Stimulated activated CD4-positive, alpha-beta T cell treated with anti-CD3 and anti-CD28 coated beads, Interleukin-4, amount 100 ng/mL, for 1 hour (primary cell): ENCODE measurements at places on chromosomes 2 and 18.

- no peak for DNase-seq
Observed at GRCh38 chr2:26471766-26472706, 5.9 kb downstream of the OTOF start.

GRCh38 chr2:142723236-142723635 is 154.2 kb upstream of the KYNU start:
- DNase-seq = no peak

GRCh38 chr2:108634011-108634410 is 85.3 kb upstream of the RANBP2 start:
- DNase-seq = no peak

- no peak for DNase-seq
Observed at GRCh38 chr18:58692422-58693185, 21.3 kb downstream of the MALT1 start.

DNA sequence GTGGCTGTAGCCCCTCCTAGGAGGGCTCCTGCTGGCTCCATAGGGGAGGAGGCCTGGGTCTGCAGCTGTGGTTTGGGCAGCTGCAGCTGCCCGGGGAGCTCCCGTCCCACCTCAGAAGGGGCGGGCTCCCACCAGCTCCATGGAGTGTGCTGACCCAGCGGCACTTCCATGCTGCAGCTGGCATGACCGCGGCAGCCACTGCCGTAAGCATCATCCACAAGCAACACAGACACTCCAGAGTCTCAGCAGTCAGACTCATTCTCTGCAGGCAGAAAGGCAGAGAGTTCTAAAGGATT is 660.1 kb upstream of the RAB6C start:
- DNase-seq = no peak

DNA sequence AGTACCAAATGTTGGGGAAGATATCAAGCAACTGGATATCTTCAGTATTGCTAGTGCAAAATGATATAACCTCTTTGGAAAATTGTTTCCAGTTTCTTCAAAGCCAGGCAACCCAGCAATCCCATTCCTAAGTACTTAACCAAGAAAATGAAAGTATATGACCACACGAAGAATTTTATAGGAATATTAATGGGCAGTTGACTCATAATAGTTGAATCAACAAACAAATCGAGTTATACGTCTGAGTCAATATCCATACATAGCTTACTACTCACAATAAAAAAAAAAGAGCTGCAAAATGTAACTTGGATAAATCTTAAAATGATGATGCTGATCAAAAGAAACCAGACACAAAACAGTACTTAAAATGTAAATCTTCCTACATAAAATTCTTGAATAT is 810.4 kb downstream of the METTL4 start:
- no peak for DNase-seq

DNA sequence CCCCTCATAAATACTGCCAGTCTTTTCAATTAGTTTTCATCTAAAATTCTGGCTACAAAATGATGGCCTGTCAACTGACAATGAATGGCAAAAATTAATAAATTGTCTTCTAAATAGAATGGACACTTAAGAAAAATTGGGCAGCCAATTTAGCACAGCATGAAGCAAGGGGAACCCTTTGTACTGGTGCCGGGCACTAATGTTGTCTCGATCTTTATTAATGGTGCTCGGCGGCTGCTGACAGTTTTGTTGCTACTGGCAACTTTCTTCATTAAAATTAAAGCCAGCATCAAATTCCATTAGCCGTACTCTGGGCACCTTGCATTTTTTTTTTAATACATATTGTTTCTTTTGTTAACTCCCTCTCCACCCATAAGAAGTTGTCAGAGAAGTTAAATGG is 309.3 kb downstream of the GBX2 start:
- no peak for DNase-seq

GRCh38 chr2:158174495-158174894 is 72.8 kb downstream of the UPP2 start:
- DNase-seq = no peak

GRCh38 chr2:222774941-222775340 is 85.9 kb upstream of the ACSL3 start:
- DNase-seq = no peak

GRCh38 chr2:148021059-148021861 is at the start of gene MBD5:
MBD5 (plus strand) TSS chr2:148021091.
- peak; percentile 56 for DNase-seq

DNA sequence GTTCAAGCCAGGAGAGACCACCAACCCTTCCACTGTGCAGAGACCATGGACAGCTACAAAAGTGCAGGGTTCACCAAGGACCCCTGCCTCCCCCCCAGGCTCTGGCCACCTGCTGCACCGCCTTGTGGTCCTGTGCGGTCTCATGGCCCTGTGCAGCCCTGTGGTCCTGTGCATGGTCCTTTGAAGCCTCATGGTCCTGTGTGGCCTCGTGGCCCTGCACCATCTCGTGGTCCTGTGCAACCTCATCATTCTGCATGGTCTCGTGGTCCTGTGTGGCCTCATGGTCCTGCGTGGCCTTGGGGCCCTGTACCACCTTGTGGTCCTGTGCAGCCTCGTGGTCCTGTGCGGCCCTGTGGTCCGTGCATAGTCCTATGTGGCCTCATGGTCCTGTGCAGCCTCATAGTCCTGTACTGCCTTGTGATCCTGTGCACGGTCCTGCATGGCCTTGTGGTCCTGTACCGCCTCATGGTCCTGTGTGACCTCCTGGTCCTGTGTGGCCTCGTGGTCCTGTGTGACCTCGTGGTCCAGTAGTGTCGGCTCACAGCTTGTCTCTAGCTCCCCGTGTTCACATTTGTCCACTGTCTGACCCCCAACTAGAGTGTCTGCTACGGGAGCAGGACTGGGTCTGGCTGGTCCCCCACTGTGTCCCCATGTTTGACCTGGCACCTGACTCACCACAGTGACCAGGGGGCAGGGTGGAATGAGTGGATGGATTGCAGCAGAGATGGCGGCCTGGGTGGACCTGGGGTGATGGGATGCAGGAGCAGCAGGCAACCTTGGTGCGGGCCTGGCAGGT is 20.0 kb upstream of the OTOS start:
- DNase-seq = no peak

DNA sequence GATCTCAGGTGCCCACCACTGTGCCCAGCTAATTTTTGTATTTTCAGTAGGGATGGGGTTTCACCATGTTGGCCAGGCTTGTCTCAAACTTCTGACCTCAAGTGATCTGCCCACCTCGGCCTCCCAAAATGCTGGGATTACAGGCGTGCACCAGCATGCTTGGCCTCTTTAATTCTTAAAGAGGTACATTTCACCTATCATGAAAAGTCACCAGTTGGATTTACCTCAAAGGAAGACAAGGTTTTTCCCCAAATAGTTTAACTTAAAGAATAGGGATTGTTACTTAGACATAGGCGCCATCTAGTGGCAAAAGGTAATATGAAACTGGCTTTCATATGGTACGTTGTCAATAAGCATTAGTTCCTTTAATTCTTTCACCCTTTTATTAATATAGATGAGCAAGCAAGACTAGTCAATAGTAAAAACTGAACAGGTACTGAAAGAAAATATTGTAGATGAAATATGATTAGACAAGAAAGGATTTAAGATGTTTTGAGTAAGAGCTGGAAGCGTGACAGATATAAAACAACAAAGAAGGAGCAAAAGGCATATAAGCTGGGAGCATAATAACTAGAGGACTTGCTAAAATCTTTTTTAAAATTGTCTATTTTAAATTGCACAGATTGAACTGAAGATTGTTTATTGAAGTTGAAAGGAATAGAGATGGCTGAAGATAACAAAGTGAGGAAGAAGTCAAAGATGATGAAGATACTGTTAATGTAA is 35.0 kb upstream of the PSMD14 start:
- no peak for DNase-seq

GRCh38 chr18:3611313-3612090 is 161.5 kb downstream of the TGIF1 start:
- no peak for DNase-seq

DNA sequence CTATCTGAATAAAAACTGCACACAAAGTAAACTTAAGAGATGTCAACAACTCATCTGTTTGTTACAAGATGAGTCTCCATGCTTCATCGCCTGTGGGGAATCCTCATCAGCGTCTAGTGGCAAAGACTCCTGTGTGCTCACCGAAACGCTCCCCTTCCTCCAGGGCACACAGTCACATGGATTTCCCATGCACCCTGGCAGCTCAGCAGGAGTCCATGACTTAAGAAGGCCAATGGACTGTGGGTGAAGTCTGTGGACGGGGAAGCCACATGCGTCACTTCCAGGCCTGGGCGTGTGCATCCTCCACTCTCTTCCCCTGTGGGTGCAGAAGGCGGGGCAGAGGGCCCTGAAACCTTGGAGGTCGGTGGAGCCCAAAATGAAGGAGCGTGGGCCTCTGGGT is 41.1 kb downstream of the ID2 start:
- no peak for DNase-seq

- DNase-seq = no peak
Observed at GRCh38 chr2:44246840-44247369, 28.4 kb upstream of the SLC3A1 start.

DNA sequence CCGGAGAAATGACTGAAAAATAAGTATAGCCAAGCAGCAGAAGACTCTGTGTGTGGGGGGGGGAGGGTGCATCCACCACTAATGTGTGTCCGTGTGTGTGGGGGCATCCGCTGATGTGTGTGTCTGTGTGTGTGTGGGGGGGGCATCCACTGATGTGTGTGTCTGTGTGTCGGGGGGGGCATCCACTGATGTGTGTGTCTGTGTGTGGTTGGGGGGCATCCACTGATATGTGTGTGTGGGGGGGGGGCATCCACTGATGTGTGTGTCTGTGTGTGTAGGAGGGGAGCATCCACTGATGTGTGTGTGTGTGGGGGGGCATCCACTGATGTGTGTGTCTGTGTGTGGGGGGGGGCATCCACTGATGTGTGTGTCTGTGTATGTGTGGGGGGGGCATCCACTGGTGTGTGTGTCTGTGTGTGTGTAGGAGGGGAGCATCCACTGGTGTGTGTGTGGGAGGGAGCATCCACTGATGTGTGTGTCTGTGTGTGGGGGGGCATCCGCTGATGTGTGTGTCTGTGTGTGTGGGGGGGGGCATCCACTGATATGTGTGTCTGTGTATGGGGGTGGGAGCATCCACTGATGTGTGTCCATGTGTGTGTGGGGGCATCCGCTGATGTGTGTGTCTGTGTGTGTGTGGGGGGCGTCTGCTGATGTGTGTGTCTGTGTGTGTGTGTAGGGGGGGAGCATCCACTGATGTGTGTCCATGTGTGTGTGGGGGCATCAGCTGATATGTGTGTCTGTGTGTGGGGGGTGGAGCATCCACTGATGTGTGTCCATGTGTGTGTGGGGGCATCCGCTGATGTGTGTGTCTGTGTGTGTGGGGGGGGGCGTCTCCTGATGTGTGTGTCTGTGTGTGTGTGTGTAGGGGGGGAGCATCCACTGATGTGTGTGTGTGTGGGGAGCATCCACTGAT is 125.0 kb downstream of the NFATC1 start:
- DNase-seq = no peak

DNA sequence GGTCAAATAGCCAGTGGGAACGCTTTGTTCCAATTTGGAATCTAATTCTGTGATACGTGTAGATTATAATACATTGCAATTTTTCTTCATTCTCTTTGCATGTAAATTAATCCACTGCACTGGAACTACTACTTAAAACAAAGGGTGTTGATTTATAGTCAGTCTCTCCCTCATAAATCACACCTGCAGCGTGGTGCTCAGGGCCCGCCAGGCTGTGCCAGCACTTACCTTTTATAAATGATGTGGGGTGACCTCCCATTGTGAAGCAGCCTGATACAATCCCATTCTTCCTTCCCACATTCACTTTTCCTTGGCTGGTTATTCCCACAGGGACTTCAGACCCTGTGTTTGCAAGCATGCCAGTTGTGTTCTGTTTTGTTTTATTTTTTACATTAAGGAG is 302.3 kb upstream of the ID2 start:
- no peak for DNase-seq

GRCh38 chr2:67456428-67456827 is 59.3 kb downstream of the ETAA1 start:
- DNase-seq = no peak

GRCh38 chr2:142682528-142682927 is 194.9 kb upstream of the KYNU start:
- DNase-seq = no peak

DNA sequence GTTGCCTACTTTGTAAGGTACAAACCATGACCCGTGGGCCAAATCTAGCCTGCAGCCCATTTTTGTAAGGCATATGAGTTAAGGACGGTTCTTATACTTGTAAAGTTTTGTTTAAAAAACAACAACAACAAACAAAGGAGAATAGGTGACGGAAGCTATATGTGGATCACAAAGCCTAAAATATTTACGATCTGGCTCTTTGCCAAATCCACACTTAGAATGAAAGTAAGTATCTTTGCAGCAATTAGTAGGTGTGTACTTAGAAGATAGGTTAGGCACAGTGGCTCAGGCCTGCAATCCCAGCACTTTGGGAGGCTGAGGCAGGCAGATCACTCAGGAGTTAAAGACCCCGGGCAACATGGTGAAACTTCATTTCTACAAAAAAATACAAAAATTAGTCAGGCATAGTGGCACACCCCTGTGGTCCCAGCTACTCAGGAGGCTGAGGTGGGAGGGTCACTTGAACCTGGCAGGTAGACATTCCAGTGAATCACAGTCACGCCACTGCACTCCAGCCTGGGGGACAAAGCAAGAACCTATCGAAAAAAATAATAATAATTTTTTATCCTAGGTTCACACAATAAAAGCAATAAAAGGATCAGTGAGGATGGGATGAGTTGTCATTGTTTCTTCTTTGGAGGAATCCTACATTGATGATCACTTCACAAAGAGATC is 57.8 kb upstream of the CTAGE1 start:
- no peak for DNase-seq

DNA sequence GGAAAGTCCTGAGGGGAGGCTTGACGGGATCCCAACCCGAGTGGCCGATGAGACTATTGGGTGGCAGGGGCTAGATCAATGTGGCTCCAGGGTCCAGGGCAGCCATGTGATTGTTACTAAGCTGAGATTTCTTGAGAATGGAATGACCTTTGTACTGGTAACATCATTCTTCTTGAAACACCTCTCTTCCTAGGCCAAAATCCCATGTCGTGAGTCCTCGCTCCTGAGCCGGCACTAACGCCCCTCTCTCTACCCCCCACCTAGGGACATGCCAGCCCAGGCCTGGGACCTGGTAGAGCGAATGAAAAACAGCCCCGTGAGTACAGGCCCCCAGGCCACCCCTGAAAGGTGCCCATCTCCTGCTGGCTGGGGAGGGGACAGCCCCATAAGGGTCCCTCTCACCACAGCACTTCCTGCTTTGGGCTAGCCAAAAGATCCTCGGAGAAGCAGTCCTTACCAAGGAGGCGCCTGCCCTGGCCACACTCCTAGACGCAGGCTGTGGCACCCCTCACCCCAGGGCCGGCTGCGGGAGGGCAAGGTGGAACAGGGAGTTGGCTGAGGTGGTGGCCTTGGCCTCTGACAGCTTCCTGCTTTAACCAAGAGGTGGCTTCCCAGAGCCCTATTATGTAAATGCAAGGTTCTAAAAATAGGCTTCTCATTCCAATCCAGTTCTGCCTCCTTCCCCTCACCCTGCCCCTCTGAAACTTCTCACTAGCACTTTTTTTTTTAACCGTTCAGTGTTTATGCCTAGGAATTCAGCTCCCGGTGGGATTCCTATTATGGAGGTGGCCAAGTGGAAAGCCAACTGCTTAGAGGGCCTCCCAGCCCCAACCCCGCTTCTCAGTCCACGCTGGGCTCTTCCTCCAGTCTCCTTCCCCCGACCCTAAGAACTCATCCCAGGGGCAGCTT is 126.6 kb upstream of the PPP1CB start:
- peak; percentile 50 for DNase-seq
